ENCODE measurements at places on chromosomes 12 and 14. TPM values are rescaled to one million over a fixed set of nuclear protein-coding genes. Genes with fewer than 3 reads are reported as not detected.
A peak's percentile ranks its signal among the peaks of the same experiment; 100 is the strongest.

Gene CLEC4C
- total RNA-seq: not detected

DNA sequence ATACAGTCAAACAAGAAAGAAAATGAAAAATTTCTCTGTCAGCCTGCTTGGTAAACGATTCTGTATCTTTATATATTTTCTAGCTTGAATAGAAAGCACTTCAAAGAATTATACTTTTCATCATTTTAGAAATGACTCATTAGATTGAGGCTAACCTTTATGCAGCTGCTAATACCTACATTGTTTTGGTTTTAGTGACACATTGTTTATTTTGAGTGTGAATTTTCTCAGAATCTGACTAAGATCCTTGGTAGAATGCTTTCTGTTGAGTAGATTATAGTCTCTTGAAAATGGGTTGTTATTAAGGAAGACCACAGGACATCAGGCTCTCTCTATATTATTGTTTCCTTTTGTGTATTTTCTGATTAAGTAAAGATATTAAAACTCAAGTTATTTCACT is at the start of gene PMCH:
Gene PMCH (minus strand): TSS at position 45 of the 400 bp plus-strand sequence. CDS start 63 bp downstream, outside the sequence.
- no peak for DNase-seq

GRCh38 chr12:89883630-89884389 is 175.2 kb upstream of the ATP2B1 start:
- DNase-seq: no peak

DNA sequence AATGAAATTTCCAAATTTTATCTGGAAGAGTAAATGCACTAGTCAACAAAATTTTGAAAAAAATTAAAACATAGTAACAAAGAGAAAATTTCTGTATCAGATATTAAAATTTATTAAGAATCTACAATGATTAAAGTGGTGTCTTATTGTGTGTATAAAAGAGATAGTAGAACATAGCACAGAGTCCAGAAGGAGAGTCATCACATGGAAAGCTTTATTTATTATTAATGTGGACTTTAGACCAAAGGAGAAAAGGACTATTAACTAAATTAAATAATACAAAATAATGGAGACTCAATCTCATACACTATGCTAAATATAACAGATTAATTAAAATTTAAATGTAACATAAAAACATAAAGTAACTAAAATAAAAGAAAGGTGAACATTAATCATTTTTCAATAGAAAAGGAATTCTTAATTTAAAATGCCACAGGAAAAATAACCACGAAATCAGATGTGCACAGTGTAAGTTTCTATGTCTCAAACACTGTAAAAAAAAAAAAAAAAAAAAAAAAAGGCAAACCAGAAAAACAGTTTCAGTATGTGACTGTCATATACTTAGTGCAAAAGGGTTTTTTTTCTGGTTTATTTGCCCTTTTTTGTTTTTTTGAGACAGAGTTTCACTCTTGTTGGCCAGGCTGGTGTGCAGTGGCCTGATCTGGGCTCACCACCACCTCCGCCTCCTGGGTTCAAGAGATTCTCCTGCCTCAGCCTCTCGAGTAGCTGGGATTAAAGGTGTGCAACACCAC is 95.4 kb downstream of the MYF5 start:
- no peak for DNase-seq

- no peak for DNase-seq
Observed at GRCh38 chr14:45222485-45223262, 30.3 kb downstream of the MIS18BP1 start.

Gene LMNTD1
- total RNA-seq: not detected

DNA sequence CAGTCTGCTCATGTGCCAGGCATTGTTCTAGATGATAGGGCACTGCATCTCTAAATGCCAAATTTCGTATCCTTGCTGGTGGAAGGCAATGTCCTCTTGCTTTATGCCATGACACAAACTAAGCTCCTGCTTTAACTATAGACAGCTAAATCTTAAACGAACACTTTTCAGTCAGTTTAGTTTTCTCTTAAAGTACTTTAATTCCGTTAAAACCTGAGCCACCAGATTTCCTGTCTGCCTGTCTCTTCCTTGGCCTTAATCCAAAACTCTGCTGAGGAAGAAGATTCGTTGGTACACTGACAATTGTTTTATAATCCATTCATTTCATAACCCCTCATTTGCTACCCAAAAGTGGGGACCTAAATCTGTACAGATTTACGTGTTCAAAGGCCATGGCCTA is 194.4 kb upstream of the BCL2L14 start:
- DNase-seq: no peak

GRCh38 chr12:59005193-59005955 is 85.1 kb upstream of the LRIG3 start:
- DNase-seq: no peak

- DNase-seq: no peak
Observed at GRCh38 chr12:20150835-20151422, 217.4 kb upstream of the PDE3A start.

- DNase-seq: no peak
Observed at GRCh38 chr12:42589465-42590329, at the start of gene PRICKLE1. Gene PRICKLE1, minus strand, starts transcription at chr12:42589746. Its CDS starts 117,230 bp downstream, at chr12:42472516.

GRCh38 chr12:7411343-7411742 is 32.6 kb downstream of the CD163L1 start:
- DNase-seq: no peak

DNA sequence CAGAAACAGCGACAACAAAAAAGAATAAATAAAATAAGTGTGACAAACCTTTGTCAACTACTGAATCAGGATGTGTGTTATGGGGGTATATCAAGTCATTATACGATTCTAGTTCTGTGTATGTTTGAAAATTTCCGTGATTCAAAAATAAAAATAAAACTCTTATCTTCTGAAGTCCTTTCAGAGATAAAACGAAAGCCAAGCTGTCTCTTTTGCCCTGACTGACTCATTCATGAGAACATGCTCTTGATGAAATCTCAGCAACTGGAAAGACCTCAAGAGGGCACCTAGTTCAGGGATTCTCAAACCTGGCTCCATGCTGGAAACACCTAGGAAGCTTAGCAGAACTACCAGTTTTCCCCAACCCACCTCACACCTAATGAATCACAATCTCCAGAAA is 9.2 kb downstream of the FOXN3 start:
- no peak for DNase-seq

Gene RERGL
- not detected for total RNA-seq

Gene PRIMA1
- not detected for total RNA-seq

Gene MFAP5
- not detected for total RNA-seq

- DNase-seq: no peak
Observed at GRCh38 chr14:59245809-59246295, 57.4 kb downstream of the DAAM1 start.

Gene MYH6
- not detected for total RNA-seq

GRCh38 chr12:127664901-127665300 is 602.1 kb upstream of the TMEM132C start:
- no peak for DNase-seq

DNA sequence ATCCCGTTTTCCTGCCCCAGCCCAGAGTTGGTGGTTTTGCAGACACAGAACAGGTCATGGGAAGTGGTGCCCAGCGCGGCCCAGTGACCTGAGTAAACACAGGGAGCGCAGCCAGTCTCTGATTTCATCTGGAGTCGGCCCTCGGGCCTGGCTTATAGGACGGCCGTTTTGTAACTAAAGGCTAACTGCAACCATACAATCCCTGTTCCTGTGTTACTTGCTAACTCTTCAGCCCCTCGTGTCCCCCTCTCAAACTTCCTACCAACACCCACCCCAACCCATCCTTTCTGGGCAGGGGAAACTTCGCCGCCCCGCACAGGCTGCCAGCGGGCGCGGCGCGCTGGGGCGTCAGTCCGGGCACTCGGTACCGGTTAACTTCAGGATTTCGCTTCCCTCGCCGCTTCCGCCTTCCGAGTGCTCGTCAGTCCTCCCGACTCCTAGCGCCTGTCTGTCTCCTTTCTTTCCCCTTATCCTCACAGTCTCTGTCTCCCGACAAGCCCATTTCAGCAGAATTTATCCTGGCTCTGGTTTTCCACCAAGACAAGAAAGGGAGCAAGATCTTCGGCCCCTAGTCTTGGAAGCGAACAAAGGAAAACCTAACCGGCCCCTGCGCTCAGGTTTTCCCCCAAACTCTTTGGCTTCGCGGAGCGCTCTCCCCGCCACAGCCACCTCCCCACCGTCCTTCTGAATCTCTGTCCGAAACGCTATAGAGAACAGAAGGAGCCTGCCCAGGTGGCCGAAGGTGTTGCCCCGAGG is 2.0 kb downstream of the SIX1 start:
- DNase-seq: no peak

GRCh38 chr12:119319638-119320037 is 14.9 kb upstream of the CCDC60 start:
- DNase-seq: no peak

Gene LBHD2
- total RNA-seq: not detected

Gene APOF
- not detected for total RNA-seq

DNA sequence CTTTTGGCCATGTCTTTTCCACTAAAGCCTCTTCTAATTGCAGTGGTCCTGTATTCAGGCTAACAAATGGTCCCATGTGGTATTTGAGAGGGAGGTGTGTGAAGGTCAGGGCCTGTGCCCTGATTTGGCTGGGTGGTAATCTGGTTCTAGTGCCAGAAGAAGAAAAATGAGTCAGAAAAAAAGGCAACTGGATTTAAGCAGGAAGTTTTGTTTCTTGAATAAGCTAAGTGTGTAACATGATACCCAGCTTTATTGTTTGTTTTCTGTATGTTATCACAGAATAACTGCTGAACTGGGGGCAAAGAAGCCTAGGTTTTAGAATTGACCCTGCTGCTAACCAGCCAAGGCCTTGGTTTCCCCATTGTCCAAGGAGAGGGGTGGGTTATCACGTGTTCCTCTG is 134.0 kb downstream of the ANO6 start:
- DNase-seq: no peak

Gene KRT71
- not detected for total RNA-seq

- DNase-seq: no peak
Observed at GRCh38 chr12:8689681-8690080, 8.1 kb upstream of the RIMKLB start.

GRCh38 chr12:106387848-106388377 is 30.4 kb downstream of the POLR3B start:
- no peak for DNase-seq

Gene TSPAN19
- total RNA-seq: not detected

Gene TAS2R10
- not detected for total RNA-seq

DNA sequence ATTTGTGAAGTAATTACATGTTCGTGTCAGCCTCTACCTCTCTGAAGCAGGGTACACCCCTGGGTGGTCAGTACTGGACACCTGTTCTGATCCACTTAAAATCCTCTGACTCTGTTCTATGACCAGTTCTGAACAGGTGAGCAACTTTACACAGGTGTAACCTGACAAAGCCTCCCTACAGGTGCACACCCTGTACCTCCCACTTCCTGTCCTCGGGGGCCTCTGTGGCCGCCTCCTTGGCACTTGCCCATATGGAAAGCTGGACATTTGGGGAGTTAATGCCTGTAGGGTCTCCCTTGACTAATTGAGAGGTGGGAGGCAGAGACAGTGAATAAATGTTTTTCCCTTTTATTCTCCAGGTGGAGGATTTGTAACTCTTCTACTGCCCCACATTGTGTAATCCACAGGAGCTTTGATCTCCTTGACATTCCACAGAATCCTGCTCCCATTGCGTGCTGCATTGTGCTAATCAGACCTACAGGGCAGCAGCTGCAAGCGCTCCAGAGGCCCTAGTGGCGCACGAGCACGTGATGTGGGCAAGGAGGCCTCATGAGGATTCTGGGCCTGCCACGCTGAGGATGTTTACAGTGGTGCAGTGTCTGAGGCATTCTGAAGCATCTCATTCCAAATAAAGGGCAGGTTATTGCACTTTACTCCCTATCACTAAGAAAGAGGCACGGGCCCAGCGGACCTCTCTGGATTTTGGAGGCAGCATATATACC is 45.8 kb upstream of the BATF start:
- no peak for DNase-seq

Gene RNU6-7
- total RNA-seq: not detected

- DNase-seq: no peak
Observed at GRCh38 chr12:57031138-57031725, 14.9 kb upstream of the TAC3 start.

- DNase-seq: peak; percentile 17
Observed at GRCh38 chr12:95815632-95816212, 25.2 kb upstream of the NTN4 start.

GRCh38 chr12:78721906-78722305 is 142.7 kb upstream of the SYT1 start:
- no peak for DNase-seq

Gene CLEC4E
- not detected for total RNA-seq

GRCh38 chr14:49461529-49462401 is 124.4 kb downstream of the RPS29 start:
- DNase-seq: peak; percentile 49

- DNase-seq: no peak
Observed at GRCh38 chr14:70920608-70921007, 13.3 kb downstream of the PCNX1 start.

Gene PPFIA2
- not detected for total RNA-seq

GRCh38 chr14:37559386-37559785 is 35.7 kb downstream of the FOXA1 start:
- no peak for DNase-seq

GRCh38 chr14:101354726-101355125 is 206.6 kb upstream of the DIO3 start:
- DNase-seq: no peak

DNA sequence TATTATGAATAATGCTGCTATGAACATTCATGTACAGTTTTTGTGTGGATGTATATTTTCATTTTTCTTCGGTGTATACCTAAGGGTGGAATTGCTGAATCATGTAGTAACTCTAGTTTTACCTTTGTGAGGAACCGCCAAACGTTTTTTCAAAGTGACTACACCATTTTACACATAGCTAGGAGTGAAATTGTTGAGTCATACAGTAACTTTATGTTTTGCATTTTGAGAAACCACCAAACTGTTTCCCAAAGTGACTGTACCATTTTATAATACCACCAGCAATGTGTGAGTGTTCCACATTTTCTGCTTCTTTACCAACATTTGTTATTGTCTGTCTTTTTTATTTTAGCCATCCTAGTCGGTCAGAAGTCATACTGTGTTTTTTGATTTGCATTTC is 3.1 kb upstream of the TPH2 start:
- no peak for DNase-seq

DNA sequence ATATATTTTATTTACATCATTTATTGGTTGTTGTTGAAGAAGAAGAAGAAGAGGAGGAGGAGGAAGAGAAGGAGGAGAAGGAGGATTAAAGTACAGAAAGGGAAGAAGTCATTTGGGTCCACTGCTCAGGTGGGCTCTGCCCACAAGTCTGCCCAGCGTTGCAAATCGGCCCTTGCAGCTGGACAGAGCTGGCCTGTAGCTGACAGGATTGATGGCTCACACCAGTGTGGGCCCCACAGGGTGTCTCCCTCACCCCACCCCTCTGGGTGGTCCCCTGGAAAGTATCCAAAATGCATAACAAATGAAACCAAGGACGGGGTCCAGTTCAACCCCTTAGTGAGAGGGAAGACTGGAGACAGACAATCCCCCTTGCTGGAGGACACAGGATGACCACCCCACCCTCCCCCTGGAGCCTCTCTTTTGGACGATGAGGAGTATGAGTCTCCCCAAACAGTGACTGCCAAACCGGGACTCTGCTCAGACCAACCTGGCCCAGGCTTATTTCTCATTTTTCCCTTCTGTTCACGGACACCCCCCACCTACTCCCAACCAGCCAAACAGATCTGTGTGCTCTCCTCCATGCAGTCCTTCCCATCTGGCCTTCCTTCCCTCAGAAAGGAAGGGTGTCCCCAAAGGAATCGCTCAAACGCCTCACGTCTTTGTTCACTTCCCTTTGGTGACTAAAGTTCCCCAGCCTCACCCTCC is 17.7 kb downstream of the DPF3 start:
- DNase-seq: no peak

Gene CLEC2A
- not detected for total RNA-seq
